Stimulated activated CD4-positive, alpha-beta T cell treated with anti-CD3 and anti-CD28 coated beads, Interleukin-1b, Interleukin-23, amount 100 ng/mL, for 1 hour (primary cell): ENCODE measurements at places on chromosomes 4 and X.

GRCh38 chrX:14029039-14029424 lies 660 bp downstream of the GEMIN8 start:
- no peak for DNase-seq

GRCh38 chrX:78199851-78200250 lies 60.4 kb upstream of the TAF9B start:
- no peak for DNase-seq

DNA sequence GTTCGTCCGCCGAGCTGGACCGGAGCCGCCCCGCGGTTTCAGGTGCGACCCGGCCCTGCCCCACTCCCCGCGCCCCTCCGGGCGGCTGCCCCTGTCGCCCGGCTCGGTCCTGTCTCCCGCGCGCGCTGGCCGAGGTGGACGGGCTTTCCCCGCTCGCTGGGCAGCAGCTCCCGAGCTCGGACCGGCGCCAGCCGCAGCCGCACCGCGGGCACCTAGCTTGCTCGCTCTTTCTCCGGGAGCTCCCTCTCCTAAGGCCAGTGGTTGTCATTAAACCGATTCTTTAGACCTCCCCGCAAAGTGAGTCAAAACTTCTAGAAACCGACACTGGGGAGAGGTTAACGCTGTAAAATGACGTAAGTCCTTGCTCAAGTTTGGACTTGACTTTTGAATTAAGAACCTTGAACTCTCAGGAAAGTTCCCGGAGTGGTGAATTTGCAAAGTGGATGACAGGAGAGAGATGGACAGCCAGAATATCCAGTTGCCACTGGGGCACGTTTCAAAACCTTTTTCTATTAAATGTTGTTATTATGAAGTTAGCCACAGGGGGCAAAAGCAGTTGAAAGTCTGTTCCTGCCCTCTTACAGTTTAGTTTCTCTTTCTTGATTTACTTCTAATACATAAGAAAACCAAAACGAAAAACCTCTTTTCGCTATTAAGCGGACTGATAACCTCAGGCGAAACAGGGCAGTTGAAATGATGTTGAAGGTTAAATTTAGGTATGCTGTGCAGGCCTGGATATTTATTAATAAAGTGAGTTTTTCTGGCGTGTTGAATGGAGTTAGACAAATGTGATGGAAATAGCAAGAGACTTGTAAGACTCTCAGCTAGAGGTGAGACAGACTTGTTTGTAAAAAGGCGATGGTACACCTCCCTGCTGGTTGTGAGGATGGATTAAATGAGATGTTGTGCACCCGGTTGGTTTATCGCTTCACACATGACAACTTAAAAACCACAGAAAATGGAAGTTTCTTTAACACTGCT lies 847 bp downstream of the PI4K2B start:
- no peak for DNase-seq

DNA sequence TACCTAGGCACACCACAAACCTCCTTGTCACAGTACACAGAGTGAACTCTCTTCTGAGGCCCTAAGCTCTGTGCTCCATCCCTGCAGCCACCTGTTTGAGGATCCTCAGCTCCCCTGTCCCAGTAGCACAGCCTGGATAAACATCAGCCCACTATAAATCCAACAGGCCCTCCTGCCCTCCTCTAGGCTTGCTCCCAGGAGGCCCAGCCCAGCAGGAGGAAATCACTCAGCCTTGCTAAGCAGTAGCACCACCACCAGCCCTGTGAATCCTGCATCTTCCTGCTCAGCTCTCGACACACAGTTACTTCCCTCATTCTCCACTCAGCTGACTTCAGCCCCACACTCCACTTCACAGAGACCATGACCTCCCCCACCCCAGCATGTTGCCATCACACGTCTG lies 273.9 kb downstream of the BCOR start:
- DNase-seq: no peak

DNA sequence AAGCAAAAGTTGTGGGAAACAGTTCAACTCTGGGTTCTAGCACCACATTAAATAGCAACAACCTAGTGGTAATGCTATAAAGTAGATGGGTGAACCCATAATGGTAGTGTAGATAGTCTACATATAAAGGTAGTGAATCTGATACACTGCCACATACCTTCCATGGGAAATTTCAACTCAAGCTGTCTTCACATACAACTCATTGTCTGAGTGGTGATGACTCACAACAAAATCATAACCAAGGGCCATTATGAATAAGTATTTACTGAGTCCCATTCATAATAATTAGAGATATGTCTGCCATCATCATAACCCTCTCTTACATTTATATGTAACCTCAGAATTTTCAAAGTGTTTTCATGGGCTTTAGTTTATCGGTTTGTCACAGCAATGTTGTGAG lies 34.8 kb downstream of the EGF start:
- DNase-seq: no peak

GRCh38 chr4:47933840-47934239 lies 19.5 kb upstream of the NFXL1 start:
- no peak for DNase-seq

DNA sequence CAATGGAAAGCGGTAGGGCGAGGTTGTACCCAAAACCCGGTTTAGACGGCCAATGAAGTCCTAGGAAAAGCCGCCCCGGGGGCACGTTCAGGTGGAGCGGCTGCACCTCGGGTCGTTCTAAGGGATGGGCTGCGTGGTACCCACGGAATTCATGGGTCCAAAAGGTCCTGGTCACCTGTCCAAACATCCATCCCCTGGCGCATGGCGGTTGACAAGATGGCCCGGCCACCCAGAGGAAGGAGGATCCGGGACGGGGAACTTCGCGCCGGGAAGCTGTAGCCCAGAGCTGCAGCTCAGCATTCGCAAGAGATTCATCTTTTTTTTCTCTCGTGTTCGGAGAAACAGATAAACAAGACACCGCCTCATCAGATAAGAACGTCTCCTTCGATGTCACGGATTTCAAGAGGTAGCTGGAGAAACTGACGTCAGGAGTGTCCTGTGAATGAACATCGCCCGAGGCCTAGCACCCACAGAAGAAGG lies 10.9 kb downstream of the PITX2 start:
- DNase-seq: no peak

GRCh38 chr4:1928356-1929239 lies 57.4 kb downstream of the NSD2 start:
- no peak for DNase-seq

DNA sequence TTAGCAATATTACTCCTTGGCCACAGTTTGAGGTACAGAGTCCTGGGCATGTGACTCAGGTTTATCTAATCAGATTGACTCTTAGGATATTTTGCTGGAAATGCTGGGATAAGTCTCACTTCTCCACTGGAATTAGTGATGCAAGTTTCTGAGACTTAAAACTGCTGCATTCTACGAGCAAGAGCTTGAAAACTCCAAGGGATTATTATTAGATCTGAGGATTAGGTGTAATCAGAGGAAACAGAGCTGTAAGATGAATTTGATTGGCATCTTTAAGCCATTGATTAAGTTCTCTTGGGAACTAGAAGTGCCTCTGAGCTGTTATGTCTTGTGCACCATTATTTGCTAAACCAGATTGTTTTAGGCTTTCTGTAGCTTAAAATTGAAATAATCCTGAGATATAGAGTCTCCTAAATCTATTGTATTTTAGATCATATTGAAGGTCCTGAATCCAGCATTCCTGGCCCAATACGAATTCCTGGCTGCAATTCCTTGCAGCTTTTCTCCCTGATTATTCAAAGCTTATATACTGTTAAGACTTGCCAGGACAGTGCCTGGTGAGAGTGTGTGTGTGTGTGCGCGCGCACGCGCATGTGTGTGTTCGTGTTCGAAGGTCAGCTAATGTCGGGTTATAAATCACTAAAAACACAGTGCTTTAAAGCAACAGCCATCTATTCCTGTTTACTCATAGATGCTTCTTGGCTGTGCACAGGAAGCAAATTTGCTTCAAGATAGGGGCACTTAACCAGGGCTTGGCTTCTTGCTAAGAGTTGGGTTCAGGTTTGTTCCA lies 735.1 kb downstream of the STIM2 start:
- no peak for DNase-seq

GRCh38 chrX:133745349-133745748 lies 240.0 kb downstream of the GPC3 start:
- no peak for DNase-seq

DNA sequence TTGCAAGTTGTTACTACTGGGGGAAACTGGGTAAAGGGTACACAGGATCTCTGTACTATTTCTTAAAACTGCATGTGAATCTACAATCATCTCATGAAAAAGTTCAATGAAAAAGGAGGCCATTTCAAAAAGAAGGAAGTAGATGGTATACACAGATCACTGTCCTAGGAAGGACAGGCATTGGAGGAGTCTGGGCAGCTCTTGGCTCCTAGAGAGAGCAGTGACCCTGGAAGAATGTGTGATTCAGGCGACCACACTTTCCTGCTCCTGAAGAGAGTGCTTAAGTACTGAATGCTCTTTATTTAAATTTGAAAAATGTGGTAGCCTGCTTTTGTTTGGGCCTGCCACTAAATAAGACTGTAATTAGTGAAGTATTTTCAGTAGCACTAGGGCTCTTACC lies 318.1 kb upstream of the CASK start:
- DNase-seq: no peak

- DNase-seq: no peak
Observed at GRCh38 chrX:129577473-129577872, 37.4 kb downstream of the OCRL start.
